Fibroblast of skin of abdomen (primary cell): ENCODE measurements at places on chromosomes 1 and 21.

DNA sequence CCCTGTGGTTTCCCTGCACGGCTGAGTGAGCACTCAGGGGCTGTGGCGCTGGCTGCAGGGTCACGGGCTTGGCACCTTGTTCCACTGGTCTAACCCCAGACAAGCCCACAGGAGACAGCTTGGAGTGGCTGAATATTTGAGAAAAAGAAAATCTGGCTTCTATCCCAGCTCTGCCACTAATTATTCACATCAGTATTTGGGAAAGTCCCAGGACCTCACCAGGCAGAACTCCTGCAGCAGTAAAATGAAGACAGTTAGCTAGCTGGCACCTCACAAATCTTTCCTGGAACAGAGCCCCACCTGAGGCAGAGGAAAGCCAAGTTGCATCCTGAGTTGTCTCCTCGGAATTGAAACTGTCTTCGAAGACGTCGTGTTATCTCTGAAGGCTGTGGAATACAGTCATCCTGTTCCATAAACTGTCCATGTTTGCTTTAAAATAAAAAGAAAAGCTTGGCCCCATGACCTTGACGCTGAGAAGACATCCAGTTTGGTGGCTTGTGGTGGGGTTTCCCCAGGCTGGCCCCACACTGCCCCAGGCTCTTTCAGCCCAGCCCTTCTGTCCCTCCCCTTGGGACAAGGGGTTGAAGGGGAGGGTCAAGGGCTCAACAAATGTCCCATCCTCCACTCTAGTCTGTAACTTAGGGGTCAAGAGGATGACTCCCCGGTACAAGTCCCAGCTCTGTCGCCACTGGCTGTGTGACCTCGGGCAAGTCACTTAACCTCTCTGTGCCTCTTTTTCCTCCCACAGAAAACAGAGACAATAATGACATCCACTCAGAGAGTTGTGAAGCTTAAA is 93.8 kb upstream of the TMPRSS2 start:
- peak; percentile 55 for DNase-seq

- DNase-seq = no peak
Observed at GRCh38 chr1:15974855-15975254, 1.0 kb downstream of the ZBTB17 start.

GRCh38 chr1:180947499-180947885 is 34.8 kb downstream of the KIAA1614 start:
- no peak for DNase-seq

- no peak for DNase-seq
Observed at GRCh38 chr1:99304725-99305282, 40.5 kb downstream of the PLPPR4 start.
